ENCODE measurements at places on chromosomes 11 and 22.

DNA sequence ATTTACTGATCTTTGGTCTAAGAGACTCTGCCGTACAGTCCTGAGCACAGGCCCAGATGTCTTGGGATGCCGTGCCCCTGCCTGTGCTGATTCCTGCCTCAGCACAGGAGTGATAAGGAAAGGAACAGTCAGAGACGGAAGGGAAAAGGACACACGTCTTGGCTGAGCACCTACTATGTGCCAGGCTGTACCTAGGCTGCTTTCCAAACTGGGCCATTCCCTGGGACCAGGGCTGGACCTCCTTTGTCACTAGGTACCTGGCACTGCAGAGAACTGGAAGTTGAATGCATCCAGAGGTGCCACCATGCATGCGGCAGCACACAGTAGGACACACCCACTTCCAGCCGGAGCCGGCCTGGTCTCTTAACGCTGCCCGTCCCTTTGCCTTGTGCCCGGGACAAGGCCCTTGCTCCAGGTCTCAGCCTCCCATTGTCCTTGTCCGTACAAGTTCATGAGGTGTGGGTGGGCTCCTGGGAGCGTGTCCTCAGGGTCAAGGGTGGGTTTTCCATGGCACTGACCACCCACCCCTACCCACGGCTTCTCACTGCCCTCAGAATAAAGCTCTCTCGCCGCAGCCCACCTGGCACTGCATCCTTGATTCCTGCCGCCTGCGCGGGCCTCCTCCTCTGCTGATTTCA lies 1.1 kb upstream of the SSTR3 start:
- no peak for DNase-seq

- no peak for DNase-seq
Measured at GRCh38 chr22:19440411-19441195, 6.9 kb downstream of the C22orf39 start.

DNA sequence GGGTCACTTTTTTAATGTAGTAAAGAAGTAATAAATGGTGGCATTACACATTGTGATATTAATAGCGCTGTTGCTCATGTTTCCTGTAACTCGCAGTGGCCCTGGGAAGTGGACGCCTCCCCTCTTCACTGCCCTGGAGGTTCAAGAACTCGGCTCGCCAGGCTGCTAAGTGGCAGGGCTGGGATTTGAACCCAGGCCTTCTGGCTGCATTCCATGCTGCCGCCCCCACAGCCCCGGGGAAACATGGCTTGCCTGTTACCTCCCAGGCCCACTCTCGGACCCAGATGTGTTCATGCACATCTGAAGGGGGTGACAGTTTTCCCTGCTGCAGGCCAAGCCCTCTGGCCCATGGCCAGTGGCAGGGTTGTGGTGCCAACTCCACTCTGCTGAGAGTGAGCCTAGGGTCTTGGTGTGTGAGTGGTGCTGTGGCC lies 25.0 kb upstream of the MGAT3 start:
- no peak for DNase-seq

DNA sequence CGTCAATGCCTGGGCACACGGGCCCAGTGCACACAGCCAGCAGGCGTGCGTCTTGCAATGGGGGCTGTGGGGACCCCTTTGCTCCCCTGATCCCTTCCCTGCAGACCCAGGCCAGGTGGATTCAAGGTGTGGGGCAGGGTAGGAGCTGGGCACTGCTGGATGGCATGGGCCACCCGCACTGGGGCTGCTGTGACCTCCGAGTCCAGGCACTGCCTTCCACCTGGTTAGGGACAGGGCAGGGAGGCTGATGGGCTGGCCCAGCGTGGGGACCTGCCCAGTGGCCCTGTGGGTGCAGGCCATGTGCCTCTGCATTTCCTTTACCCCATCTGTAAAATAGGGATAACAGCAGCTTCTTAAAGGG lies 22.9 kb downstream of the KCNQ1 start:
- DNase-seq: no peak

DNA sequence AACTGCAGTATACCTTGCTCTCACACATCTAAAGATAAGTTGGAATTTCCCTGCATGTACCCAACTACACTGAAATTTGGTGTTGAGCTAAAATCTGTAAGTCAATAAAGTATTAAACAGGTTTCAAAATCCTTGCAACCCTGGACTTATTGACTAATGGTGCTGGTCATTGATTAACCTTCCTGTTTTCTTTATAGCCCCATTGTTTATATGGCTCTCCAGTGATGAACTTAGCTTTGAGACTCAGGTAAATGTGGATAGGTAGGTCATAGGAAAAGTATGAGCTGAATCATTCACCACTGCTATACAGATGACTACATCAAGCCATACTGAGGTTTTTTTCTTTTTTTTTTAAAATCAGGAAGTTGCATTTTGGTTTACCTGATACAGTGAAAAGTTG lies 132.7 kb downstream of the FAT3 start:
- DNase-seq: no peak

DNA sequence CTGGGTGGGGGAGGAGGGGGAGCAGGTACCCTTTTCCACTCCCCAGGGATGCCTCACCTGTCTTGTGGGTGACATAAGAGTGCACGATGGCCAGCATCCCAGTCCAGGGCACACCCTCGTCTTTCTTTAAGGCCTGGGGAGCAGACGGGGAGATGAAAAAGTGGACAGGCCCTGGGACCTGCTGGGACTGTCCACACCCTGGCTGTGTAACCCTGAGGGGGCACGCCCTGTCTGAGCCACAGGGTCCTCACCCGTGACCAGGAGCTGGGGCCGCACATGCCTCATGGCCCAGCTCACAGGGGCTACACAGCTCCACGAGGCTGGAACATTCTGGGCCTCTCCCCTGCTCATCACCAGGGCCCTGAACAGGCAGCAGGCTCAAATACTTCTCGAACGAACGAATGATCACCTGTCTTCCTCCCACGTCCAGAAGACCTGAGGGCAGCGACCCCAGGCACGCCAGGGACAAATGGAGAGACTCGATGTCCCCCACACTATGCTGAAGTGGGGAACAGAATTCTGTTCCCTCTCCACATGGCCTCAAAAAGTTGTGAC lies 123.9 kb downstream of the PHF21B start:
- DNase-seq: no peak

GRCh38 chr11:5304046-5304445 lies 2.3 kb upstream of the OR51B4 start:
- no peak for DNase-seq

DNA sequence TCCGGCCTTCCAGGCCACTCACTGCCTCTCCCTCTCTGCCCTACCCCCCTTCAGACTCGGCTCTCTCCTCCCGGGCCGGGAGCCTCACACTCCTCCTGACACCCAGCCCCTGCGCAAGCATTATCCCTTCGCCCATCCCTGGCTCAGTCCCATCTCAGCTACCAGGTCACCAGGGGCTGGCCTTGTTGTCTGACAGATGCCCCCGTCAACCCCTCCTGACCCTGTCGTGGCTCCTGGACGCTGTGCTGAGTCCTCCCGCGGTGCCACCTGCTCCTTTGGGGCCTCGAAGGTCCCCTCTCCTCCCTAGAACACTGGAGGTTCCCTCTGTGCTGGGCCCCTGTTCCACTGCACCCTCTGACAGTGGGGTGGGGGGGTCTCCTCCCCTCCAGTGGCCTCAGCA lies 32.9 kb downstream of the TRMU start:
- DNase-seq: no peak

GRCh38 chr11:46002189-46002588 lies 79.7 kb downstream of the LARGE2 start:
- no peak for DNase-seq

Data from COLO829 (cell line).